ENCODE measurements at places on chromosomes 16 and 17.
A peak's percentile ranks its signal among the peaks of the same experiment; 100 is the strongest.

DNA sequence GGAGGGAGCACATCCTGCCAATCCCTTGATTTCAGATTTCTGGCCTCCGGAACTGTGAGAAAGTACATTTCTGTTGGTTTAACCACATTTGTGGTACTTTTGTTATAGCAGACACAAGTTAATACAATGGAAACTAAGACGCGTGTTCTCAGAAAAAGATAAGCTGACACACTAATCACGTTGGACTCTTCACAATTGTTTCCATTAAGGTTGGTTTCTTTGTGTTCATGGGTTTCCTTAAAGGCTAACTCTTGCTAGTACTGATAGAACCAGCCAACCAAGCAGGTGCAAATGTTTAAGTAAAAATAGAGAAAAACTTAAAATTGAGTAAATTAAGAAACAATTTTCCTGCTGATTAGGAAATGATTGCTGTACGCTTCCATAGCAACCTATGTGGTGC, 59.4 kb downstream of the CMC2 start:
- DNase-seq, result no peak

GRCh38 chr17:72477491-72477890, 356.7 kb downstream of the SOX9 start:
- DNase-seq, result no peak

DNA sequence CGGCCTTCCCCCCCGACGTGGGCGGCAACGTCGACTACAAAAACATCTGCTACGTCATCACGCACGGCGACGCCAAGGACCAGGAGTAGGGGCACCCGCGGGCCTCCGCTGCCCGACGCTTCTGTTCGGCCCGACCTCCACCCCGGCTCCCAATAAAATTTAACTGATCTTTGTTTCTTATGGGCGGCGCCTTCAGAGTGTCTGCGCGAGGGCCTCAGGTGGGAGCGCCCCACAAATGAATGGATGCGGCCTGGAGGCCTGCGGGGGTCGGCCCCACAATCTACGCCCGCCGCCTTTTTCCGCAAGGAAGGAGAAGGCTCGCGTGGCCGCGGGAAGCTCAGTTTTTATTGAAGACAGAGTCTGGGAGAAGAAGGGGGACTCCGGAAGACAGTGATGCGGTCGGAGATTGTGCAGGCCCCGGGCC, 3.2 kb downstream of the MYL11 start:
- peak; percentile 92 for DNase-seq

GRCh38 chr16:56481468-56482122, 30.2 kb downstream of the OGFOD1 start:
- no peak for DNase-seq

- no peak for DNase-seq
Observed at GRCh38 chr17:82751171-82751570, 694 bp upstream of the TBCD start.

- DNase-seq, result no peak
Observed at GRCh38 chr16:17275076-17276009, 195.4 kb downstream of the XYLT1 start.

DNA sequence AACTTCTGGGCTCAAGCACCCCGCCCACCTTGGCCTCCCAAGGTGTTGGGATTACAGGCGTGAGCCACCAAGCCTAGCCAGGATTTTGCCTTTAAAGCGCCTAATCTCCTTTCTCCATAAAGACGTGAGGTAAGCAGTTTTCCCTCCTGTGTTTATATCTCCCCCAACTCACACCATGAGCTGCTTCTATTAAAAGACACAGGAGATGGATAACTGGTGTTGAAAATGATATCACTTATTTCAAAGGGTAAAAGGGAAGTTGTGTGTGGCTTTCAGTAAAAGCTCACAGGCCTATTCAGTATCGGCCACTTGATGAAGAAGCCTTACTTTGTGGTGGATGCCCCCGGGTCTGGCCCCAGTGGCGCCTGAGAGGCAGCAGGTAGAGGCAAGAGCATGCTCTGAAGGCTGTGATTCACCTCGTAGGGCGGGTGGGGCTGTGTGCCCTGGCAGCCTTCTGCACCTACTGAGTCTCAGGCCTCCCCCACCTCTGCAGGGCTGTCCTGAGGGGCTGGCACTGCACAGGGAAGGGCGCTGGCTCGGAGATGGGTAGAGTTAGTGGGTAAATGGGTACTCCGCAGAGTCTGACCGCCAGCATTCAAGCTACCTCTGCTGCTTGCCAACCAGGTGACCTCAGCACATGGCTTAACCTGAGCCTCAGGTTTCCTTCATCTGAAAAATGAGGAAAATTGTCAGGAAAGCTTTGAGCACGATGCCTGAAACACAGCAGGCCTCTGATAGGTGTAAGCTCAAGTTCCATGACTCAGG, 146.8 kb downstream of the CLEC16A start:
- DNase-seq, result peak; percentile 83

- no peak for DNase-seq
Observed at GRCh38 chr17:72516772-72517399, 396.1 kb downstream of the SOX9 start.

GRCh38 chr17:28549236-28550132, 2.9 kb downstream of the UNC119 start:
- peak; percentile 70 for DNase-seq

- no peak for DNase-seq
Observed at GRCh38 chr16:65618333-65618732, 496.5 kb upstream of the CDH11 start.

- DNase-seq, result no peak
Observed at GRCh38 chr17:79420318-79421243, 190.3 kb downstream of the RBFOX3 start.

DNA sequence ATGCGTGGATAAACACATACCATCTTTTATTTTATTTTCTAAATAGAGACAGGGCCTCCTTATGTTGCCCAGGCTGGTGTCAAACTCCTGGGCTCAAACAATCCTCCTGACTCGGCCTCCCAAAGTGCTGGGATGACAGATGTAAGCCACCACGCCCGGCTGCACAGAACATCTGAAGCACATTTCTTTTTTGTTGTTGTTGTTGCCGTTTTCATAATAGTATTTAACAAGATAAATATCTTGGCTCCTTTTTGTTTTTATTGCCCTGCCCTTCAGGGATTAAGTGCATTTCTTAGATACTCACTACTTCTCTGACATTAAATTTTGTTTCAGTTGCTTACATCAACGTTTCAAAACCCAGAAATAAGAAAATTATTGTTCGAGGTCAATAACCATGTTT, 37.4 kb downstream of the ANKRD11 start:
- no peak for DNase-seq

DNA sequence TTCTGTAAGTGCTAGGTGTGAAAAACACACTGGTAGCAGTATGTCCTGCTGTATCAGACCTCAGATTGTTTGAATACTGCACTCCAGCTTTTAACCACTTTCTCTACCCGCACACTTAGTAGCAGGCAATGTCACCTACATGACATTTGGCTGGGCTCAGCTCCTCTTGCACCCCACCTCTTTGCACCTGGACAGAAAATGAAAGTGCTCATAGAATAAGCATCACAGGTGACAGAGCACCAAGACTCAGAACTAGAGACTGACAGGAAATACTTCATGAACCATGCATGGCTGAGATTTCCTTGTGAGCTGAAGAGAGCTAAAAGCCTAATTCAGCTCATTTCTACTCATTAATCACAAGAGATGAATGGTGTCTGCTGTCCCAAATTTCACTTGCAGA, 1014.2 kb upstream of the CDH8 start:
- no peak for DNase-seq

DNA sequence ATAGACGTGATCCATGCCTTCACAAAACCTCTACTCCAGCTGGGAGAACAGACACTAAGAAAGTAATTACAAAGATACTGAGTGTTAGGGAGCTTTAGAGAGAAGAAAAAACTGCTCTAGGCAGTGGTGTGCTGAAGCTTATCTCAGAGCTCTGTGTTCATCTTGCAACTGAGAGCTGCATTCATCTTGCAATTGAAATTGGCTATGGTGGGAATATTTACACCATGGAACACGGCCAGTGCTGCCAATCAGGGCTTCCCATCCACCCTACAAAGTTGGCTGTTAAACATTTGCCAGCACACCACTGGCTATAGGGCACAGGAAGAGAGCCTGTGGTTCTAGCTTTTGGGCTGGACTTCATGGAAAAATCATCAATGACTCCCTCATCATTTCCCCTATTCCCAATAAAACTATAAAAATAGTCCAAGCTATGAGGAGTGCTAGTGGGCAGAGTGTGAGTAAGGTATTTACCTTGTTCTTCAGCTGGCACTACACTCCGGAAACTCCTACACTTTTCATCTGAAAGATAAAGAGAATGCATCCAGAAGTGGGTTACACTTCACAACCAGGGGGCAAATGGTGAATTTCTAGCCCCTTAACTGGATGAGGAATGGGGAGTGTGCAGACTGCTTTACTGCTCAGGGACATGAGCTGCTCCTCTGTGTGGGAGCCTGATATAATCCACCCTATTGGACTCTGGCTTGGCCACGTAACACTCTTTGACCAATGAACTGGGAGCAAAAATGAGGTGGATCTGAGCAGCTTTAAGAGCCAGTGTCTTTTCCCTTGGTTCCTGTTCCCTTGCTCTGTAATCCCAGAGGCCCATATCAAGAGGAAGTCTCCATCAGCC, 11.6 kb downstream of the GSG1L2 start:
- no peak for DNase-seq

DNA sequence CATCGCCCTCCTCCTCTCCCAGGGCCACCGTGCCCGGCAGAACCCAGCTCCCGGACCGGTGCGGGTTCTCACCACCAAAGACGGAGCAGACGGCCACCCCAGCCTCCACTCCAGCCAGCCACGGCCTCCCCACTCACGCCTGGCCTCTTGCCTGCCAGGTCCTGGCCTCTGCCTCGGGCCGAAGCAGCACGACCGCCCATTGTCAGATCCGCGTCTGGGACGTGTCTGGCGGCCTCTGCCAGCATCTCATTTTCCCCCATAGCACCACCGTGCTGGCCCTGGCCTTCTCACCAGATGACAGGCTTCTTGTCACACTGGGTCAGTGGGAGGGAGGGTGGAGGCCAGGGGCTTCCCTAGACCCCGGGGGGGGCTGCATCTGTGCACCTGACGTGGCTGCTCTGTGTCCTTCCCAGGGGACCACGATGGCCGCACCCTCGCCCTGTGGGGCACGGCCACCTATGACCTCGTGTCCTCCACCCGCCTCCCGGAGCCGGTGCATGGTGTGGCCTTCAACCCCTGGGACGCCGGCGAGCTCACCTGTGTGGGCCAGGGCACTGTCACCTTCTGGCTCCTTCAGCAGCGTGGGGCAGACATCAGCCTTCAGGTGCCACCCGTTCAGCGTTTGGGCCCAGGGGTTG, 6.6 kb upstream of the RHOT2 start:
- no peak for DNase-seq

DNA sequence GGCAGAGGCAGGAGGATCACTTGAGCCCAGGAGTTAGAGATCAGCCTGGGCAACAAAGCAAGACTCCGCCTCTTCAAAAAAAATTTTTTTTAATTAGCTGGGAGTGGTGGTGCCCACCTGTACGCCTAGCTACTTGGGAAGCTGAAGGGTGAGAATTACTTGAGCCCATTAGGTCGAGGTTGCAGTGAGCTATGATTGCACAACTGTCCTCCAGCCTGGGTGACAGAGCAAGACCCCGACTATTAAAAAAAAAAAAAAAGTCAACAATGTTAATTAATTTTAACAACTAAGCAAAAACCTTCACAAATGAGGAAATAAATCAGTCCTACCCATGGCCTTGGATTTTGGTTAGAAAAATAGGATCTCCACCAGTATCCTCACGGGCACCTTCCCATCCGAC, 5.4 kb downstream of the DHX58 start:
- no peak for DNase-seq

DNA sequence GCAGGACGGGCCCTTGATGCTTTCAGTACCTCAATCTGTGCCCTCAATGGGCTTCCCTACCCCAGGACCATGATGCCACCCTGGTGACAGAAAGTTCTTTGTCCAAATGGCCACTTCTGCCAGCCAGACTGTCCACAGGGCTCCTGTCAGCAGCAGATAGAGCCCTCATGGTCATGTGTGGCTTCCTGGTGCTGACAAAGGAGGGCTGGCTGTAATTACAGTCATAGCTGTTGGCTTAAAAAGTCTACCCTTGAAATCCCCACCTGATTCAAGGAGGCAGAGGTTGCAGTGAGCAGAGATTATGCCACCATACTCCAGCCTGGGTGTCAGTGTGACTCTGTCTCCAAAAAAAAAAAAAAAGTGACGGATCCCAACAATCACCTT, 3.3 kb downstream of the TRPV2 start:
- DNase-seq, result no peak

- no peak for DNase-seq
Observed at GRCh38 chr16:13307851-13308250, 406.5 kb downstream of the SHISA9 start.

DNA sequence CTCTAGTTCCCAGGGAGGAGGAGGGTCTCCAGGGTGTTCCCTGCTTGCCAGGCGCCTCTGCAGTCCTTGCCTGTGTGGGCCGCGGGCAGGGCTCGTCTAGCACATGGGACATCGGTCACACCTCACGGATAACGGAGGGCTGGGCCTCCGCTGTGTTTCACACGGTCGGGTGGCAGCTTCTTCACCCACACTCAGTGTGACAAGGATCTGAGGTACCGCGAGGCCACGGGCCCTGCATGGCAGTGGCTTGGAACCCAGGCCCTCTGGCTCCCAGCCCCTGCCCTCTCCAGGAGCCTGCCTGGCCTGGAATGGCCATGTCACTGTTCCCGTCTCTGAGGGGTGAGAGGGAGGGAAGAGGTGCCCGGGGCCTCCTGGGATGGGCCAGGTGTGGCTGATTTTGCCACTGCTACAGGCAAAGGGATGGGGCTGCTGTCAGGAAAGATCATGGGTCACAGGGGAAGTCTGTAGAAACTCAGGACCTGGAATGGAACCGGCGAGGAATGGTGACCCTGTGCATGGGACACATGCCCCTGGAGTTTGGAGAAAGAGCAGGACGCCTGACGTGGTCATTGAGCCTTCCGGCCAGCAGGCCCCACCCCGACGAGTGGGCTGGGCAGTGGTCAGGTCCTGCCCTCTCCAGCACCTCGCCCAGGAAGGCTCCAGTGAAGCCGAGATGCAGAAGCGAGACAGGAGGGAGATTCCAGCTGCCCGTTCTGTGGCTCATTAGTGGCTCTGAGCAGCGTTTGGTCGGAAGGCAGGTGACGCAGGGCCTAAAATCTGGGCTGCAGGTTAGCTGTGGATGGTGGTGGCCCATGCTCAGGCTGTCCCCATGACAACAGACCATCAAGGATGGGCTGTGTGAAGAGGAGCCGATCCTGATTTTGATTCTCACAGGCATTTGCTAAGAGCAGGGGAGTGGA, 76.5 kb upstream of the GSE1 start:
- DNase-seq, result no peak

DNA sequence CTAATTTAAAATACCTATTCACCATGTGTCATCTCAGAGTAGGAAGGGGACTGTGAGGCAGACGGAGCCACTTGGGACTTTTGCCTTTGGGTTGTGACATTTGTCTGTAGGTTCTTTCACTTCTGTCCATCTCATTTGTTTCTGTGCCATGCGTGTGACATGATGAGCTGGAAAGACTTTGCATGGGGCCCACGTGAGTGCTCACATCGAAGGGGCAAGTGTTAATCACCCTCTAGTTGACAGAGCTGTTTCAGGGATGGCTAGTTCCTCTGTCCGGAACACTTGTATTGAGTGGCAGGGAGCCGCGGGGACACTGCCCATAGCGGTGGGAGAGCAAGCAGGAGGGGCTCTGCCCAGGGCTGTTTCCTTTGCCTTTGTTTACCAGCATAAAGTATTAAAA, 112.0 kb downstream of the RPTOR start:
- no peak for DNase-seq

Data from activated CD8-positive, alpha-beta memory T cell treated with anti-CD3 and anti-CD28 coated beads, Interleukin-2, amount 50 U/mL, for 48 hours (primary cell).